ENCODE measurements at places on chromosomes 6 and 20.

- DNase-seq = no peak
Observed at GRCh38 chr20:57991211-57991881, 237.1 kb downstream of the ANKRD60 start.

- DNase-seq = no peak
Observed at GRCh38 chr20:63290677-63291472, 2.1 kb upstream of the COL20A1 start.

- DNase-seq = no peak
Observed at GRCh38 chr20:48201885-48202284, 416.6 kb upstream of the SULF2 start.

DNA sequence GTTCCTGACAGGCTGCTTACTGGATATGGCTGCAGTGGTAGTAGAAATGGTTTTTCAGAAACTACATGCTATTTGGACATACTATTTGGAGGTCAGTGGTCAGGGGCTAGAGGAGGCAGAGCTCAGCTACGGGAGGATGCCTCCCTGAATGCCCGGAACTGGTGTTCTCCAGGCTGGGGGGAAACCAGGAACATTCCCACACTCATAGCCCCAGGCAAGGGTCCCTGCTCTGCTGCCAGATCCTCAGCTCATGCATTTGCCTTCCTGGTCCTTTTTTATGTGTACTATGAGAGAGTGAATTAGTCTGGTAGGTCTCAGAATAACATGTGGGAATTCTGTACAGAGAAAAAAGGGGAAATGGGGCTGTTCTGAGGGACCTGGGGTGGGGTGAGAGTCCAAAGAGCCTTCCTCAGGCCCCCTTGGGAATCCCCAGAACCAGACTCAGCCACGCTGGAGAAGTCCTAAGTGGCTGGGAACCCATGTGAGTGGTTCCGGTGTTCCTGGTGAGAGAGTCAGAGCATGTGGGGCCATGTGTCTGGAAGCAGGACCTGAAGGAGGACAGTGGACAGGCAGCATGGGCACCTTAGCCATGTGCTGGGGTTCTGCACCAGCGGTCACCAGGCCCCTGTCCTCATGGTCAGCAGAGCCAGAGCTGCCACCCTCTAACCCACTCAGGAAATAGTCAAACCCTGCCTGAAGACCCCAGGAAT lies 58.0 kb upstream of the MYL9 start:
- DNase-seq = no peak

DNA sequence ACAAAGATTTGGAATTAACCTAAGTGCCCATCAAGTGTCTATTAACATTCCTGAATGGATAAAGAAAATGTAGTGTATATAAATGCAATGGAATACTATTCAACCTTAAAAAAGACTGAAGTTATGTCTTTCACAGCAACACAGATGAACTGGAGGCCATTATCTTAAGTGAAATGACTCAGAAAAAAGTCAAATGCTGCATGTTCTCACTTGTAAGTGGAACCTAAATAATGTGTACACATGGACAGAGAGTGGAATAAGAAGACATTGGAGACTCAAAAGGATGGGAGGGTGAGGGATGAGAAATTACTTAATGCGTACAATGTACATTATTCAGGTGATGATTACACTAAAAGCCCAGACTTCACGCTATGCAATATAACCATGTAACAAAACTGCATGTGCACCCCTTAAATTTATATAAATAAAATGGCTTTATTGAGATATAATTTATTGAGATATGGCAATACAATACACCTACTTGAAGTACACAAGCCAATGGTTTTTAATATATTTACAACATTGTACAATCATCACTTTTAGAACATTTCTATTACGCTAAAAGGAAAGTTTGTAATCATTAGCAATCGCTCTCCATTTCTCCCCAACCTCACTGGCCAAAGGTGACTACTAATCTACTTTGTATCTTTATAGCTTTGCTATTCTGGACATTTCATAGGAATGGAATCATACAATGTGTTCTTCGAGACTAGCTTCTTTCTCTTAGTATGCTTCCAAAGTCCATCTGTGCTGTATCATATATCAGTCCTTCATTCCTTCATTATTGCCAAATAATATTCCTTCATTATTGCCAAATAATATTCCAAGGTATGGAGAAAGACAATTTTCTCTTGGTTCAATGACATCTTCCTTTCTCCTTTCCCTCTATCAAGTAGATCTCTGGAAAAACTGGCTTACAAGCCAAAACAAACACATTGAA lies 5.8 kb downstream of the STX7 start:
- DNase-seq = no peak

GRCh38 chr6:85157311-85157710 lies 292.6 kb upstream of the NT5E start:
- no peak for DNase-seq

- no peak for DNase-seq
Observed at GRCh38 chr6:134254118-134254517, 63.8 kb downstream of the SGK1 start.

DNA sequence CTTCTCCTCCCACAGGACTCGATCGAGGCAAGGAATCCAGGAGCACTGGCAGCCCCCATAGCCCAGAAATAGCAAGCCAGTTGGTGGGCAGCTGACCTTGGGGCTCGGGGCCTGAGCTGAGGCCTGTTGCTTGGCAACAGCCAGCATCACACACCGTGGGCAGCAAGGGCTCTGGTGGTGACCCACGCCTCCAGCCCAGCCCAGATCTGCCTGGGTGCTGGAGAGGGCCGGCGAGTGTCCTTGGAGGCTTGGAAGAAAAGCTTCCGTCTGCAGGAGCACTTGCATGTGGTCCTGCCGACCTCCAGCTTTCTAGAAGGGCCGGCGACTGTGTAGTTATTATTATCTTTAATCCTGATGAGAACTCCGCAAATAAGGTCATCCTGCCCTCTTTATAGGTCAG lies 67.3 kb downstream of the STK35 start:
- no peak for DNase-seq

DNA sequence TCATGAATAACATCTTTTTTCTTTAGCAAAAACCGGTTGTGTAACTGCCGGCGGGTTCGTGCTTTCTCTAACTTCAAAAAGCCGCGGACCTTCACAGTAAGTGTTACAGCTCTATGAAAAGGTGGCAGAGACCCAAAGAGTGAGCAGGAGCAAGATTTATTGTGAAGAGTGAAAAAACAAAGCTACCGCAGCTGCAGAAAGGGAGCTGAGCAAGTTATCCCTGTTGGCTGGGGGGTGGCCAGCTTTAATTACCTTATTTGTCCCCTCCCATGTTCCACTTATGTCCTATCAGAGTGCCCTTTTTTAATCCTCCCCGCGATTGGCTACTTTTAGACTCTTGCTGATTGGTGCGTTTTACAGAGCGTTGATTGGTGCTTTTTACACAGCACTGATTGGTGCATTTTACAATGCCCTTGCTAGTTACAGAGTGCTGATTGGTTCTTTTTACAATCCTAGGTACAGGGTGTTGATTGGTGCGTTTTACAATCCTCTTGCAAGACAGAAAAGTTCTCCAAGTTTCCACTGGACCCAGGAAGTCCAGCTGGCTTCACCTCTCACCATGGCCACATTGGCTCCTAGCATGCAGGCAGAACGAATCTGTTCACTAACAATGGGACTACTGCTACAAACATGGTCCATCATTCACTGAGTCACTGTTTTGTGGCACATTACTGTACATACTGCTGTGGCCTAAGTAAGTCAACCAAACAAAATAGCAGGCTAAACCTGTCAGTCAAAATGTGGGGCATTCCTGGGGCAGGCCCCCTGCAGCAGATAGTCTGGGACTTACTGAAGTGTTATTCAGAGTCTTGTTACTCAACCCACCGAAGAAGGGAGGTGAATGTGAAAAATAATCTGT lies 52.8 kb downstream of the MYLIP start:
- no peak for DNase-seq

GRCh38 chr6:154356113-154356512 lies 490 bp downstream of the IPCEF1 start:
- no peak for DNase-seq

DNA sequence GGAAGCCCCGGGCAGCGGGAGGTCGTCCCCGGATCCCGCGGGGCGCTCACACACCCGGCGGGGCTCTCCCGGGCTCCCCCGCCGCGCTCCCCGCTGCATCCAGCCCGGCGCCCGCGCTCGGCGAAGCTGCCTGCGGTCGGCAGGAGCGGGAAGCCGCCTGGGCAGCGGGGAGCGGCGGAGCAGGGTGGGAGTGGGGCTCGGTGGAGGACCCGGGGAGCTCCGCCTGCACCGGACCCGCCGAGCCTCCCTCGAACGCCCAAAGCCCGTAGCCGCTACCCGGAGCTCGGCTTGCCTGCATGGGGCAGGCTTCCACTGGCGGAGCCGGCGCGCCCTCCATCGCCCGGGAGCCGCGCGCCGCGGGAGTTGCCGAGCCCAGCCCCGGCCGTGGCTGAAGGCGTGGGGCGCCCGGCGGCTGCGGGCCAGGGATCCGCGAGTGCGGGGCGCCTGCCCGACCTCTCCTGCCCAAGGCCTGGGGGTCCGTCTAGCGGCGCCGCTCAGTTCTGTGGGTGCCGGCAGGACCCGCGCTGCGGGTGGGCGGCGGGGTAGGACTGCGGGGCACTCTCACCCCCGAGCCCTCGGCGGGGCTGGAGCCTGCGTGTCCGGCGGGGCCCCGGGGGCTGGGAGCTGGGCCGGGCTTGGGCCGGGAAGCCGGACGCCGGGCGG lies 671 bp downstream of the CDH4 start:
- no peak for DNase-seq

- DNase-seq = no peak
Observed at GRCh38 chr6:137417396-137417795, 76.8 kb downstream of the OLIG3 start.

DNA sequence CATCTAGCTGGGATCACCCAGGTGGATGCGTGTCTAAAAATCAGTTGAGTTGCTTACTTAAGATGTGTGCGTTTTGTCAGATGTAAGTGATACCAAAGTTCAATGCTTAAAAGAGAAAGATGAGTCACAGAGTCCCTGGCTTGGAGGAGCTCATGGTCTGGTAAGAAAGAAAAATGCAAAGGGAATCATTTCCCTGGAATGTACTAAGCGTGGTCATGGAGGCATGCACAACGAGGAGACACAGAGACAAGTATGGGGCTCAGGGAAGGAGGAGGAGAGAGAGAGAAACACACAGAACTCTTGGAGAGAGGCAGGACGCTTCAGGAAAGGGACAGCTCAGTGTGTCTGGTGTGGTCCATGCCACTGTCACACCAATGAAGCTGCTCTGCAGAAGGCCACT lies 186.9 kb upstream of the GMDS start:
- no peak for DNase-seq

DNA sequence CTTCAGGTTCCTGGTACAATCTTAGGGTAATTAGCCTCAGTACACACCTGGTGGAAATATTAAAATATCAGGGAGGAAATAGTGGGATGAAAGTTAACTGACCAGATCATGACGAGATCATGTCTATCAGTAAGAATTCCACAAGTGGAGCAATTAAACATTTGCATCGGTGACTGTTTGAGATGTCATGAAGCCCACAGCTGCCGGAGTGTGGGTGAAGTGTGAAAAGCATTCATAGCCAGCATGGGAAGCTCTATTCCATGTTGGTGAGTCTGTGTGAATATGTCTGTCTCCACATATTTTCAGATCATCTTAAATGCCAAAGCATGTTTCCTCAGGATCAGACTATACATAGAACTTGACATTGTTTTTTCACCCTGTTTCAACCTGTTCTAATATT lies 142.8 kb downstream of the IPCEF1 start:
- DNase-seq = no peak

DNA sequence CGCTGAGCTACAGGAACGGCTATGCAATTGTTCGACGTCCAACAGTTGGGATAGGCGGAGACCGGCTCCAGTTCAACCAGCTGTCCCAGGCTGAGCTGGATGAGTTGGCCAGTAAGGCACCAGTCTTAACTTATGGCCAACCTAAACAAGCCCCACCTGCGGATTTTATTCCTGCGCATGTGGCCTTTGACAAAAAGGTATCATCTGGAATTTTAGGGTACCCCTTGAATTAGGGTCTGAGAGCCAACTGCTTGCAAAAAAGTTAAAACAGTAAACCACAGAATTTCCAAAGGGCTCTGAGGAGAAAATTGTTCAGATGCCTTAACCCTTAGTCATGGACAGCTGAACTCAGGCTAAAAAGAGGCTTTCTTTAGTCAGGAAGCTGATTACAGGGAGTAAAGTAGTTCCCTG lies 3.8 kb downstream of the EFHC1 start:
- no peak for DNase-seq

GRCh38 chr6:33118525-33119123 lies 42.8 kb downstream of the HLA-DPB1 start:
- DNase-seq = no peak

DNA sequence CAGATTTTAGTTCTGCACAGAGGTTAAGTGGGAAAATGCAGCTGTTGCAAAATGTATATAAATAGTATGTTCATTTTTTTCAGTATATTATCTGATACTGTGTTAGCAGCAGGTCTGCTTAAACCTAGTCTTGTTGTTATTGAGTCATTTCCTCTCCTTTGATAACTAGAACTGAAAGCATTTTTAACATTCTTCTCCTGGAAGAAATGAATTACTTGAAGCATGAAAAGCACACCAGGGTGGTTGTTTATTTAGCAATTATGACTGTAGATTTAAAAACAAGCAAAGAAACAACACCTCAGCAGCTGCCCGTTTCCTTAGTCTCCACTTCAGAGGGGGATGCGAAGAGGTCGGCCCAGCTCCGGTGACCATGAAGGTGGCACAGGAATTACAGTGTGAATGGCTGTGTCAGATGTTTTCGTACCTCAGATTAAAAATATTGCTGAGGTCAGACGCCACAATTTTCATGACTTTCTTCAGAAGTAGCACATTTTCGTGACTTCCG lies 53.5 kb downstream of the GOPC start:
- peak; percentile 3 for DNase-seq

DNA sequence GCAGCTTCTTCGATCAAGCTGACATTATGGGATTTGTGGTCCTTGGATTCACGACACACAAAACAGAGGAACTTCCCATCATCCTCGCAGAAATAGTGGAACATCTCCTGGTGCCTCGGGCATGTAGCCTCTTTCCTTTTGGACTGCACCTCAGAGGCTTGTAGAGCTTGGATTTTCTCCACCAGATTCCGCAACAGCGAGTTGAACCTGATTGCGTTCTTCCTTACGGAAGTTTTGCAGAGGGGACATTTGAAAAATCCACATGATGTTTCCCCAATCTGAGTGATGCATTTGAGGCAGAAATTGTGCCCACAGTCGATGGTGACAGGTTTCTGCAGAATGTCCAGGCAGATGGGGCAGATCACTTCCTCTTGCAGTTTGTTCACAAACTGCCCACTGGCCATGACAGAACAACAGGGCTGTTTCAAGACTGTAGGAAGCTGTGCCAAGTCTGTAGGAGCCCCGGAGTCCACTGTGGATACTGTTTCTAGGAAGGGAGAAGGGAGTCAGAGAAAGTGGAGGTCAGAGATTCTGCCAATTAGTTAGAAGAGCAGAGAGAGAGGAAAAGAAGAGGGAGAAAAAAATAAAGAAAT lies 392 bp downstream of the TRIM31 start:
- DNase-seq = no peak

DNA sequence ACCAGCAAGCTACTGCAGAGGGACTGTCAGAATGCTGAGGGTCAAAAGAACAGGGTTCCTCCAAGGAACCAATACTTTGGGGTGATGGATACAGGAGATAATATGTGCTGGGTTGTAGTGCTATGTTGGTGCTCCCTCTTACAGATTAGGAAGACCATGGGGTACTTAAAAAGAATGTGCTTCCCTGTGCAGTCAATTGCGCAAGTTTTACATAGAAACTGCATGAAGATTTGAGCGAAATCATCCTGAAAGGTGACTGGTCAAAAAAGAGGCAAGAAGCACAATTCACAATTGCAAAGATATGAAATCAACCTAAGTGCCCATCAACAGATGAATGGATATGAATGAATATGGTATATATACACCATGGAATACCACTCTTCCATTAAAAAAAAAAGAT lies 33.9 kb downstream of the GABRR1 start:
- DNase-seq = no peak

- DNase-seq = no peak
Observed at GRCh38 chr6:6826095-6826901, 237.8 kb downstream of the LY86 start.

All from COR-L47 (cell line).